ENCODE measurements at places on chromosomes 7 and 10.

DNA sequence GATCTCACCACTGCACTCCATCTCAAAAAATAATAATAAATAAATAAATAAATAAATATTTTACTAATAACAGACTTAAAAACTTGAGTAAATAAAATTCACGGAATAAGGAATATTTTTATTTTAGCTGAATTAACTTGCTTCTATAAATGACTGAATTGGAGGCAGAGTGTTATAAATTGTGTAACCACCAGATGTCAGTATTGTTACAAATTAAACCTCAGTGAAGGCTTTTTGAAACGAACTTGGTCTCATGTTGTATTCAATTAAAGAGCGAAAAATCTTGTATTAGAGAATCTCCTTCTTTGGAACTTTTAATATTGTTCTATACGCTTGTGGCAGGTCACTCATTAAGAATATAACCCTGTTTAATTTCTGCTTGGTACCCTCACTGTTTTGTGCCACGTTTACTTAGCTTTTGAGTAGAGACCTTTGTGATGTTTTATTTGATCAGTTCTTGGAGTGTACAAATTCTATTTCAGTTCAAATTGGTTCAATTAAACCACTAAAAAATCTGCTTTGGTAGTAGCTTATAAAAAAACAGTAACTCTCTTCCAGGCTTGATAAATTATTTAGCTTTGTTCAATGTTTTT, 45.6 kb upstream of the SCIN start:
- peak; percentile 31 for DNase-seq

DNA sequence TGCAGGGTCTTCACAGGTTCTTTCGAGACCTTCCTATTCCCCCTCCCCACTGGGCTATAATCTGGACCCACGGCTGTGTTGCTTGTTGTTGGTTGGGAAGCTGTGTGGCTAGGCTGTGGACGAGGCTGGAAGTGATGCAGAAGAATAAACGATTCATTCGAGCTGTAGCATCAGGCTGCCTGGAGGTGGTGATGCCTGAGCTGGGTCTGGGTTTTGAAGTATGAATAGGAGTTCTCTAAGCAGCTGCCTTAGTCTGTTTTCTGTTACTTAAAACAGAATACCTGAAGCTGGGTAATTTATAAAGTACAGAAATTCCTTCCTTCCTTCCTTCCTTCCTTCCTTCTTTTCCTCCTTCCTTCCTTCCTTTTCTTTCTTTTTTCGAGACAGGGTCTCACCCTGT, 126.5 kb upstream of the ZEB1 start:
- no peak for DNase-seq

DNA sequence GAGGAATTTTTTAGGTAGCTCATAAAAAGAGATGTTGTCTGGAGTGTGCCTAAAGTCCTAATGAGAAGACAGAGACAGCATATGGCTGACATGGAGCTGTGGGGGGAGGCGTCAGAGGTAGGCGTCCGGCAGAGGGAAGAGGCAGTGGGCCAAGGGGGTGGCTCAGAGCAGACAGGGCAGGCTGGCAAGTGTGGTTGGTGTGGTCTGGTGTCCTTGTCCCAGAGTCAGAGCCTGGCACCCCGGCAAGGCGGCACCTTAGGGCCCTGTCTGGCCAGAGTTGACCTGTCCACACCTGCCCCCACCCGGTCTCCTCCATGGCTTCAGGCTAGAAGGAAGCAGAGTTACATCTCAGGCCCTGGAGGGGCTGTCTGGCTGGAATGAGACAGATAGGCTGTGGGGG, 220.3 kb upstream of the ZNF32 start:
- no peak for DNase-seq

DNA sequence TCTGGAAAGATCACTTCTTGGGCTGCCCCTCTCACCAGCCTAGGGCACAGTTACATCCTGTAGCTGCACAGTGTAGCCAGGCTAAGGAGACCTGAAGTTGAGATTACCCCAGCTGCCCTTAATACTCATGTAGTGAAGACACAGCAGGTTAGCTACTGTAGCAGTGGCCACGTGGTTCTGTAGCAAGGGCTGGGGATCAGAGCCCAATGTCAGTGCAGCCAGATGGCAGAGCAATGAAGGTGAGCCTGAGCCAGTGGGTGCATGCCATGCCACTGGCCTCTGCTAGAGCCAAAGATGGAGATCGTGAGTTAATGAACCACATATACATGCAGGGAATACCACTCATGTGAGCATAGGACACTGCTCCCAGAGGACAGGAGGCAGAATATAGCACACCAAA, 15.5 kb downstream of the AMPH start:
- DNase-seq, result no peak

- no peak for DNase-seq
Observed at GRCh38 chr10:126663880-126664279, 6.6 kb downstream of the C10orf90 start.

DNA sequence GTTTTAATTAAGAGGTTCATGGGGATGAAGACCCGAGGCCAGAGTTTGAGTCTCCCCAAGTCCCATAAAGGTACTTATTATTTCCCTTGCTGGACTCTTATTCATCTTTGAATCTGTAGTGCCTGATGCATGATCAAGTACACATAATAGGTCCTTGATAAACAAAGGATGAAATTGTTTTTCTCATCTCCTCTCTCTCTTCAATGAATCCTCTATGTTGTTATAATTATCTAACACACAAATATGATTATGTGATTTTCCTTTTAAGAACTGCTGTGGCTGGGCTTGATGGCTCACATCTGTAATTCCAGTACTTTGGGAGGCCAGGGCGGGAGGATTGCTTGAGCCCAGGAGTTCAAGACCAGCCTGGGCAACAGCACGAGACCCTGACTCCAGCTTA, 117.7 kb downstream of the BAMBI start:
- no peak for DNase-seq

GRCh38 chr10:51272555-51272954, 198.3 kb downstream of the PRKG1 start:
- DNase-seq, result no peak

- no peak for DNase-seq
Observed at GRCh38 chr10:16952610-16953009, 135.4 kb upstream of the RSU1 start.

DNA sequence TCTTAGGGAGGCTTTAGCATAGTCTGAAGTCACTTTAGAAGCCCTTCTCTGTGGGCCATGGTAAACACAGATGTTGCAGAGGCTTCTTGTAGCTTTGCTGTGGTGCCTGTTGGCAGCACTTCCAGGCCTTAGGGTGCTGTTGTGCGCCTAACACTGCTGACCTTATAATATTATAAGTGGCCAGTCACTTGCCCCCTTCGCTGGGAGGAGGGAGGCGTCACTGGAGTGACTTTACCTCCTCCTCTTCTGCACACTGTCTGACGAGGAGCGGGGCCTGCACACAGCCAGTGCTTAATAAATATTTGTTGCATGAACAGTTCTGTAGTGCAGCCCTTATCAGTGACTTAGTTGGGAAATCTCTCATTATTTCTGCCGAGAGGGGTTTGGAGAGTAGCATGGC, 63.3 kb downstream of the WDR37 start:
- no peak for DNase-seq

- DNase-seq, result no peak
Observed at GRCh38 chr10:21421016-21421415, 104.5 kb downstream of the SKIDA1 start.

DNA sequence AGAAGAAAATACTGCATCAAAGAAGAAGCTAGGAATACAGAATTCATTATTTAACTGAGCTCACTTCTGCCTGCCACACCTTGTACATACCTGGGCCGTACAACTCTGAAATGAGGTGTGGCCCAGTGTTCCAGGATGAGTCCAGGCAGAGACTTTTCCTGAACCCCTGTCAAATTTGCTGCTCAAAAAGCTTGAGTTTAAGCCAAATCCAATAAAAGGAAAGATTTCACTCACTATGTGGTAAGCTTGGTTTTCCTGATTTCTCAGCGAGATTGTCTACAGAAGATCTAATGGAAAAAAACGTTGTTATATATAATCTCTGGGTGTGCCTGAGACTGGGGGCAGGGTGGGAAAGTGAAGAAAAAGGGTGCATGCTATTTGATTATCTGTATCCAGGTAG, 72.1 kb upstream of the EGFR start:
- no peak for DNase-seq

GRCh38 chr10:117537436-117537903, 5.1 kb upstream of the EMX2 start:
- DNase-seq, result no peak

DNA sequence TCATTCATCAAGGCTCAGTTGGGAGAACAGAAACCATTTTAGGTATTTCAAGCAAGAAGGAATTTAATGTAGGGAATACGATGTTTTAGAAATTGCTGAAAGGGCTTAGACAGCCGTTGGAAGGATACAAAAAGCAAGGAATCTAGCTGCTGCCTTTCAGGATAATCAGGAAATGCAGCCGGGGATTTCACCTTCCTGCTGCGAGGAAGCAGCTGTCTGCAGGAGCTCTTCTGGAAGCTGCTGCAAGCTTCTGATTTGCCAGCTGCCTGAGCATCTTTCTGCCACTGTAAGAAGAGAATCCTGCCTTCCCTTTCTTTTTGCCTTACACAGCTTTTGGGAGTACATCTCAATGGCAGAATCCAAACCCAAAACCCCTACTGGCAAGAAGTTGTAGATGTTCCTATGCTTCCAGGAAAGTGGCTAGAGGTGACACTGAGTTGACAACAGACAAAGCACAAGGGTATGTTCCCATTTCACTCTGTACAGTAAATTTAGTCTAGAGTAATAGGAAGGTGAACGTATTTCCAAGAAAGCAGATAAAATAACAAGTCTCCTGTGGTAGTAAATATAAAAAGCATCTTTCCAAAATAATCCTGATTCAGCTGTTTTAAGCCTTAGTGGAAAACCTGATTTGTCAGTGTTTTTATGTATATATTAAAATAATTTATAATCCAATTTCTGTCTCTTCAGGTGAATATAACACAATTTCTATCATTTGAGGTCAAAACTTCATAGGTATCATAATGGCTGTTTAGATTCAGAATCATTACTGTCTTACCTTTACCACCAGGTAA, 148.4 kb upstream of the LRGUK start:
- DNase-seq, result no peak

GRCh38 chr7:94266238-94266644, 128.5 kb upstream of the COL1A2 start:
- no peak for DNase-seq

DNA sequence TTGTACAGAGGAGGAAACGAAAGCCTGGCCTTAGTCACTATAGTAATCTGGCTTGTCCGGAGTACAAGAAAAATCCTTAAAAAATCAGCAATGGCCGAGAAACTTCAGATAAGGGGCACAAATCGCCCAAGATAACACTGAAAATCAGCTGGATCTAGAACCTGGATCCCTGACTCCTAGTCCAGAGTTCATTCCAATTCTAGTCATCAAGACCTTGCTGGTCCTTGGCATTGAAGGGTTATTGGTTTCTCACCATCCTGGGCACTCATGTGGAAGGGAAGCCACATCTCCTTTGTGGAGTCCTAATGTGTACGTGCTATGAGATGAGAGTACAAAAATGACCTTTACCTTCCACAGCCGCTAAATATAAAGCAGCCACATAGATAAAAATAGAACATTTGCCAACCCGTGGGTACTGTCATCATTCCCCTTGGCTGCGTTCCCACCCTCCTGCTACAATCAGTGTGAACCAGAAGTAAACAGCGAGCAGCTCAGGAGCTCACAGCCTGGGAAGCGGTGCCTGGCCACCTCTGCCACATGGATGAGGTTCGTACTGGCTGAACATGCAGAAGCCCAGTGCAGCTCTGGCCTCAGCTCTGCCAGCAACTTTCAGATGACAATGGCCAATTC, 116.0 kb upstream of the PDLIM1 start:
- DNase-seq, result no peak

DNA sequence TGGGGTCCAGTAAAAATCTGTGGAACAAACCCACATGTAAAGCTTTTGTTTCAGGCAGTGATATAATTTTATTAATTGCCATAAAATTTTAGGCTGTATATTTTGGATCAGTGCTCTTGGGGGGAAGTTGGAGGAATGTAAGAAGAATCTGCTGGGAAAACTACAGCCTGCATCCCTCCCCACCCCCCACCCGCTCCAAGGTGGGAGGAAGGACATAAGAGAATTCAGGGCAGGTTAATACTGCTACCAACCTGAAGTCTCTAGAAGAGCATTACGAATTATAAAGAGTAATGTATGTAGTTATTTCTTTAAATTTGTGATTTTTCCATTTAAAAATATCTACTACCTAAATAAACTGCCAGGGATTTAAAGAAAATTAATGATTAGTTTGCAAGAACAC, 47.2 kb upstream of the GPR37 start:
- DNase-seq, result no peak

DNA sequence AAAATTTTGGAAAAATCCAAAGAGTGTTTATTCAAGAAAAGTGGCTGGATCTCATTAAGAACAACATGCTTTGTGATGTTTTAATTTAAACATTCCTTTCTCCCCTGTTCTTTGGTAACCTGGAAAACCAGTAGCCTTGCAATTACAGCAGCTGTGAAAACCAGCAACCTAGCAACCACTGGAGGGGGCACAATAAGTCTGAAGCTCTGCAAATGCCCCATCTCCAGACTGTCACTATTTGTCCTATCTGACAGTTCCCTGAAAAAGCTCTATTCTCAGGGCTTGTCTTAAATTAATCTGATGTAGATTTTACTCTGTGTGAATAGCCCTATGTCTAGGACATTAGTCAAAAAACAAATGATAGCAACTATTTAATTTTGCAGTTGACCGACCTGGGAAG, 137.6 kb upstream of the THSD7A start:
- DNase-seq, result no peak

DNA sequence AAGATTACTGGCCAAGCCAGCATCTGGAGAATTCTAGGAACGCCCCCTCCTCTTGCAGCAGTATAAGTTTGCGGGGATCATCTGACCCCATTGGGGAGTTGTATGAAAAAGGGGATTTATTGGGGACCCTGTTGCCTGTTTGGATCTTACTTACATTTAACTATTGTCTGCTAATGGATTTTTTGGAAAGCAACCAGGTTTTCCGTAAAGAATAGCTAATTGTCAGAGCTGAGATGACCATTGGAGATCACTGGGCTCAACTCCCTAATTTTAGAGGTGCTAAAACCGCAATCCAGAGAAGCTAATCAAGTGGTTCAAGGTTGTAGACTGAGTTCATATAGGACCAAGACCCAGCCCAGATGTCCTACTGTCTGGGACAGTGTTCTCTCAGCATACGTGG, 38.8 kb downstream of the HTRA1 start:
- no peak for DNase-seq

GRCh38 chr7:111753968-111754367, 191.7 kb upstream of the IMMP2L start:
- DNase-seq, result no peak

- DNase-seq, result no peak
Observed at GRCh38 chr10:9010093-9010492, 955.6 kb downstream of the GATA3 start.

- DNase-seq, result no peak
Observed at GRCh38 chr7:135208102-135208793, 3.1 kb downstream of the WDR91 start.

DNA sequence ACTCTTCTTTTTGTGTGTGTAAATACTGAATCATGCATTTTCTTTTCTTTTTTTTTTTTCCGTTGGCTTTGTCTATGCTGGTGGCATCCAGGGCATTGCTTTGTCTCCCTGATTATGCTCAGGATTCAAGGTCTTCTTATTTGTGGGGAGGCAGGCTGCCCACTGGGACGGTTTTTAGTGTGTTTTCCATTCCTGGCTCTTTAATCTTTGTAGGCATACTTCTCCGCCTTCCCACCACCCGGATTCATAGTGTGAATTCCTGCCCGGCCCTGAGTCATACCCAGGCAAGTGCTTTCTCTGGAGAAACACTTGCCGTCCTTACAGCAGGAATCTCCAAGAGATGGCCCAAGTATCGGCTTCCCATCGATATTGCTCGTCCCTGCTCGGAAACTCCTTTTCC, 5.2 kb downstream of the ZNF655 start:
- no peak for DNase-seq

GRCh38 chr10:60572511-60573194, 183.0 kb upstream of the ANK3 start:
- DNase-seq, result peak; percentile 67
